A549 treated with DMSO at 1 μM for 4 hours (cell line): ENCODE measurements at places on chromosomes 4 and X. TPM values are rescaled to one million over a fixed set of nuclear protein-coding genes. Genes with fewer than 3 reads are reported as not detected.

UGT2A2 gene
- total RNA-seq, result not detected in 5 replicates

SMAD1 gene
- 9.3 to 13.0 TPM (median 11.7 TPM) in 5 replicates for total RNA-seq

NUDT11 gene
- total RNA-seq, result 2.9 to 4.2 TPM (median 3.5 TPM) in 5 replicates

UTP3 gene
- total RNA-seq, result 34.1 to 51.2 TPM (median 38.6 TPM) in 5 replicates

ETFDH gene
- 5.1 to 6.2 TPM (median 5.3 TPM) in 5 replicates for total RNA-seq

STARD8 gene
- 0.95 to 1.9 TPM (median 1.8 TPM) in 5 replicates for total RNA-seq

RAP1GDS1 gene
- 23.2 to 28.2 TPM (median 25.9 TPM) in 5 replicates for total RNA-seq
